Activated CD4-positive, CD25-positive, alpha-beta regulatory T cell (primary cell): ENCODE measurements at places on chromosomes 1 and 21.

DNA sequence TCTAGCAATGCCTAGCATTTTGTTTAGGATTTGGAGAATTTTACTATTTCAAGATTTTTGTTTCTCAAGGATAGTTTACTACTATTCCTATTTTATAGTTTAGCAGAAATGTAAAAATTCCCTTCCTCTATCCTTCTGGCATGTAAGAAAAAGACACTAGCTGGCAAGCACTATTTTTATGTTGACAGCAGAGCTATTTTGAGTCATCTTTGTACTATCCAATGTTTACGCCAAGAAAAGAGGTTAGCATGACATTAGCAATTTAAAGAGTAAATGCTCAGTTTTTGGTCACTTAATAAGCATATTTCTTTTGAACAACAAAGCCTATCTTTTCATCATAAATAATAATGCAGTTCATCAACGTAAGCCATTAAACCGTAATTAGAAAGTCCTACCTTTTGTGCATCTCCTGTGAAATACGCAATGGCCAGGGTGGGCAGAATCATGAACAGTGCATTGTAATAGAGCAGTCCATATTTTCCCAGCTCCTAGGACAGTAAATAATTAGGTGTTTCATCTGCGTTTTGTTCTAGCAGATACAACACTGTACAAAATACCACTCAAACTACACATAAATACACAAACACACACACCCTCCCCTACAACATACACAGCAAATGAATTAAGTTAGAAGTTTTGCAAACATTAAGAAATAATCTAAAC lies 12.0 kb downstream of the SLC35D1 start:
- DNase-seq: no peak

DNA sequence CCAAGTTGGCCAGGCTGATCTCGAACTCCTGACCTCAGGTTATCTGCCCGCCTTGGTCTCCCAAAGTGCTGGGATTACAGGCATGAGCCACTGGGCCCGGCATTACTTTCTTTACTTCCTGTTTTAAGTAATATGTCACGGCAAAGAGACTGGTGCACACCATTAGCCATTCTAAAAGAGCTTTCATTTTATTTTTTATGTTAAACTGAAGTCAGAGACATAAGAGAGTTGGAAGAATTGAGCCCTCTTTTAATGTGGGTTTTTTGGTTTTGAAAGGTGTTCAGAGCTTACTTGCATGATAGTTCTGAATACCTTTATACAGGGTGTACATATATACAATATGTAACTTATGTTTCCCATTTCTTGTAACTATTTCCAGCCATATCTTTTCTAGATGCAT lies 14.3 kb downstream of the CENPF start:
- DNase-seq: no peak

DNA sequence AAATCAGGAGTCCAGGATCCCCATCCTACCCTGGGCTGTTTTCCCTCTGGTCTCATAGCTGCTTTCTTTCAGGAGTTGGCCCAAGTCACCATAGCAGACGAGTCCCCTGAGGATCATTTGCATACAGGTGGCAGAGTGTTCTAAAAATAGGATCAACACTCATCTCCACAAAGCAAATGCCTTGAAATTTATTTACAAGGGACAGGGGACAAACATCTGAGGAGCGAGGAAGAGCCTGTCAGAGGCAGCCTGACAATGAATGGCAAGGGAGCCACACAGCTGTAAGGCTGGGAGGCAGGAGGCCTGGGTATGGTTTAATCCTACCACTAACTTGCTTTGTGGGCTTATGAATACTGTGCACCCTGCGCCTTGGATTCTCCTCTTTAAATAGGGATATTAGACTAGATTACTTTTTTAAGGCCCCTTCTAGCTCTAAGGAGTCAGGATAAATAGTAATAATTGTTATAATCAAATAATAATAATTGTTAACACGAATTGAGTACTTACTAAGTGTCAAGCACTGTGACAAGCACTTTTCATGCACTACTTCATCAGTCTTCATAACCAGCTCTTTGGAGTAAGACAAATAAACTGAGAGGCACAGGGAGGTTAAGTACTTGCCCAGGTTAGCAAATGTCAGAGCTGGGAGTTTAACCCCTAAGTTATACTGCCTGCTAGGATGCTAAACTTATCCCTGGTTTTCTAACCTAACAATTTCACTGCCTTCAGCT lies 34.5 kb downstream of the RAB3B start:
- no peak for DNase-seq

DNA sequence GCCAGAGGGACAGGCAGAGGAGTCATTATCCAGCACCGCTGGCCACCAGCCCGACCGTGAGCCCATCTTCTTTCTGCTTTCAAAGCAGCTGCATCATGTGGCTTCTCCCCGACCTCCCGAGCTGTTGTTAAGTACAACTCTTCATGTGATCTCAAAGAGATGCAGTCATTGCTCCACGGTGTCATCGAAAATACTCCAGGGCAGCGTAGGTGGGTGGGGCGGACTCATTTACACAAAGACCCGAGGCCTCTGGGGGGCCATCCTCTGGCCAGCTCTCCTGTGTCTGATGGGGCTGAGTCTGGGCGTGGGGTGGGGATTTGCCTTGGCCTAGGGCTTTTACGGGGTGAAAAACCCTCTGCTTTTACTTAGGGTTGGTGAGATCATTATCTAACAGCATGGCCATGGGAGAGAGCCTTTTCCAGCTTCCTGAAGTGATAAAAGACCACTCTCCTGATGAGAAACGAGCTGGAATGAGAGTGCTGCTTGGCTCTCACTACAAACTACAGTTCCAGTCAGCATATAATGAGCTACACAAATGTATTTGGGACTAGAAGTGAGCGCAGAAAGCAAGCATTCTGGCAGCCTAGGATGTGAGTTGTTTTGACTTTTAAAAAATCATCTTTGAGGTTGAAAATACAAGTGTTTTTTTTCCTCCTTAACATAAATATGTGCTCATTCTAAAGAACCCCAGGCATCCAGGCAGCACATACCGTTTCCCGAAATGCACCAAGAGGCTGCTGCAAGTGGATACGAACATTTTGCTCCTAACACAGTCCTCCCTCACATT lies 165.0 kb downstream of the RHOU start:
- DNase-seq: no peak

DNA sequence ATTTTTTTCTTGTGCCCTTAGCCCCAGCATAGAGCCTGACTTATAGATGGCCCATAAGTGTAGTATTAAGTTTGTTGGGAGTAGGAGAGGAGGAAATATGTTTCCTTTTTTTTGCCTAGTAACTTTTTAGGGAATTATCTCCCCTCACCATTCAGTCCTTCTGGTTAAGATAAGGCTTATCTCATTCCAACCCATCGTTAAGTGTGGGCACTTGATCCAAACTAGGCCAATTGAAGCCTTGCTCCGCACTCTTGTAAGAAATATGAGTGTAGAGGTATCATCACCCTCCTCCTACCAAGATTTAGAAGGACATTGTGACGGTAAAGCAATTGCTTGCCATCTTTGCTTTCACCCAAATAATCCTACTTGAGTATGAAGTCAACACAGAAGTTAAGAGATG lies 8.8 kb upstream of the FGGY start:
- no peak for DNase-seq

DNA sequence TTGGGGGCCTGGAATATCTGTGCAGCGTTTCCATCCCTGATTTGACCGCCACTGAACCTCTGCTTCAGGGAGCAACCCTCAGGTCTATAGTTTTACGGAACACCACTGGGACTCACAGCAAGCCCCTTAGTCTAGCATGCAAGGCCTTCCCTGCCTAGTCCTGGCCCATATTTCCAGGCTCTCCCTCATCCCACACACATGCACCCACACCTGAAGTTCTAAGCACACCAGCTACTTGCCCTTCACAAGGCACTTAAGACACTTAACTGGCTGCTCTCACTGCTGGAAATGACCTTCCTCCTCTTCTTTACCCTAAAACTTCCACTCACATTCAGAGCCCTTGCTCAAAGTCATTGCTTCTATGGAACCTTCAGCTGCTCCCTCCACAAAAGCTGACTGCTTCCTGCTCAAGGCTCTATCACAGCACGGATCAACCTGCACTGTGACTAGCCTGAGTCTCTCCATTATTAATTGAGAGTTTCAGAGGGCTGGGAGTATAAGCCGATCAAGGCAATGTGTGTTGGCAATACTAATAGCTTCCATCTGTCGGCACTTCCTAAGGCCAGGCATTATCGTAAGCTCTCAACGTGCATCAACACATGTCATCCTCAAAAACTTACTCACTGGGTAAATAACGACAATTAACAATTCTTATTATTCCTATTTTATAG lies 84.3 kb downstream of the RRAGC start:
- no peak for DNase-seq

- no peak for DNase-seq
Observed at GRCh38 chr1:206705191-206705590, 20.5 kb downstream of the MAPKAPK2 start.

DNA sequence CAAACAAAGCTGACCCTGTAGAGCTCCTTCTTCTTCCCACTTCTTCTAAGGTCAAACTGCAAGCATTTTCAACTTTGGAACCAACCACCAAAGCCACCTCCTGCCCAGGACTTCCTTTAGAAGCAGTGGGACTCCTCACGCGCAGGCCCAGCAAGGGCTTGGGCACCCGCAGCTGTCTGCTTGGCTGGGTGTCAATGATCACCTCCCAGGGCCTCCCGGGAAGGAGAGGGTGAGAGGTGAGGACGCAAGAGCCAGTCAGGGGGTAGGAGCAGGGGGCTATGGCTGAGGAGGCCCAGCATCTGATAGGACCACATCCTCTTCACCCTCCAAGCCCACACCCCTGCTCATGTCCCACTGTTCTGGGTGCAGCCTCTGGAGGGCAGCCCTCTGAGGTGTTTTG lies 10.2 kb downstream of the KLHL21 start:
- no peak for DNase-seq

DNA sequence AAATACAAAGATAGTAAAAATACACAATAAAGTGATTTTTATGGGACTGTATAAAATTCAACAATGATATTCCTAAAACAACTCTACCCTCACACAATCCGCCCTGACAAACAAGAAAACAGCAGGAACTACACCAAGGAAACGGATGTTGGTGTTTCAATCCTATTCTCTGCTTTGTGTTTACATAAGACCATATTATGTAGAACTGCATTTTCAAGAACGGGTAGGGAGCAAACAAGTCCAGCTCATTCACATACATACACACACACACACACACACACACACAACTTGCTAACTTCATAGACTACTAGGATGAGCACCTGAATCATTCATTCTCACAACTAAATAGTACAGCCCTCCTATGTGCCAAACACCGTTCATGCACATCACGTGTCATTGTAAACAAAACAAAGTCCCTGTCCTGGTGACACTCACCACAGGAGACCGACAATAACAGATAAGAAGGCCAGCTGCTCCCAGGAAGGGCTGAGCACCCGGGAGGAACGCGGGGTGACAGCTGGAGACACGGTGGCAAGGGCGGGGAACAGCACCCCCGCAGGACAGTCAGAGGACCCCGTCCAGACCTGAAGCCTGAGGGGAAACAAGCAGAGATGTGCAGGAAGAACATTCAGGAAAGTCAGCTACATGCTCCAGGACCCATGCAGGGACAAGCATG lies 43.0 kb downstream of the NPHP4 start:
- DNase-seq: no peak

- DNase-seq: no peak
Observed at GRCh38 chr1:67941746-67942145, 108.5 kb upstream of the GNG12 start.

GRCh38 chr1:180623579-180624347 lies 8.1 kb upstream of the XPR1 start:
- DNase-seq: no peak

- DNase-seq: no peak
Observed at GRCh38 chr21:37658121-37658816, 258.0 kb downstream of the KCNJ6 start.

DNA sequence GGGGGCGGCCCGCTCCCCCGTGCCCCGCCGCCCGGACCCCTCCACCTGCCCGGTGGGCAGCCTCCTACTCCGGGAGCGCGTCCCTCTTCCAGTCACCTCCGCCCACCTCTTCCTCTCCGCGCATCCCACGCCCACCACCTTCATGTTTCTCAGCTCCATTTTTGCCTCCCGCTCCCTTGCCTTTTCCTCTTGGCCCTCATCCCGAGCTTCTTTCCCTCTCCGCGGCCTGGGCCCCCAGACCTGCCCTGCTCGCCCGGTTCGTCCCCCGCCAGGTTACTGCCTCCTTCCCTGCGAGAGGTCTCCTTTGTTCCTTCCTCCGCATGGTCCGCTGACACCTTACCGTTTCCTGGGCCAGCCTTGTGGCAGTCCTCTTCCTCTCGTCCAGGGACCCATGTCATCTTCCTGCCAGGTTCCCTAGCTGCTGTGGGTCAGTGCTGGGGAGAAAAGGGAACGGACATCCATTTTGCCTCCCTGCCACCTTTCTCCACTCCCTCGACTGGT lies 563 bp downstream of the QSOX1 start:
- DNase-seq: no peak

DNA sequence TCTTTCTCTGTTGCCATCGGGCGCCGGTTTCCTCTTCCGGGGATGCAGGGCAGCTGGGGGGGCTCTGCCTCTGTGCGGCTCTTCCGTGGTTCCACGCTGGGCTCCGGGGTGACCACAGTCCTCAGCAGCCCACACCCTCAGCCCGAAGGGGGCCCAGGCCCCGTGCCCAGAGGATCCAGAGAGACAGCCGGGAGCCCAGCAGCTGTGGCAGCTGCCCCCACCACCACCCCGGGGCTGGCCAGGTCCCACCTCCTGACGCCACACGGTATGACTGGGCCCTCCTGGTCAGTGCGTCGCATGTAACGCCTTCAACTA lies 172.2 kb downstream of the PRDM16 start:
- no peak for DNase-seq

- DNase-seq: no peak
Observed at GRCh38 chr1:83109692-83110091, 889.2 kb downstream of the TTLL7 start.

DNA sequence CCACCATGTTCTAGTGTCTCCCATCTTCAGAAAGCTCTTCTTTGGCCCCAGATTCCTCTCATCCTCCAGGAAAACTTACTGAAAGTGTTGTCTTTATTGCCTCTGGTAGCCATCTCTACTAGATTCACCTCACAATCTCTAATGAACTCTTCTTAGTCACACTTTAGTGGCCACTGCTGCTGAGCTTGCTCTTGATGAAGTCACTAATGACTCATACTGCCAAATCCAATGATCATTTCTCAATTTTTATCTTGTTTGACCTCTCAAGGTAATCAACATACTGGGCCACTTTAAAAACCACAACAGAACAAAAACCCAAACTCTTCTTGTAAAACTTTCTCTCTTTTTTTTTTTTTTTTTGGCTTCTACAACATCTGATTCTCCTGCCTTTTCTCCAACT lies 196.4 kb downstream of the LHX8 start:
- no peak for DNase-seq

DNA sequence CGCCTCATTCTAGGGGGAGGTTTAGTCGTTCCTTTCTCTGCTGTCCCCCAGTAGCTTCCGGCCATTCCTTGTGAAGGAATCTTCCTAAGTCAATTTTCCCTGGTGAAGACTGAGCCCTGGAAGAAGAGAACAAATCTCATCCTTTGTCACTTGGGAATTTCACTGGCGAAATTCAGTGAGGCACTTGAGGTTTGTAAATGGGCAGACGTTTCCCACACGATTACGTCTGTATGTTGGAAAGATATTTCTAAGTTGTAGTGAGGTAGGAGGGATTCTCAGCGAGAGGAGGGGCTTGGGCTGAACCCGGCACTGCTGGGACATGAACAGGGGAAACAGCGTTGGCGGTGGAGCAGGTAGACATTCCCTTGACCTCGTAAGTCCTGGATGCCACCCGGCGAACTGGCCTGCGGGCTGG lies 47.2 kb downstream of the GALNT2 start:
- no peak for DNase-seq
